ENCODE measurements at places on chromosomes 4 and X.

GRCh38 chrX:43557792-43558191 is 98.3 kb upstream of the MAOA start:
- peak; percentile 28 for DNase-seq

- DNase-seq = no peak
Measured at GRCh38 chr4:87360338-87360935, 30.6 kb downstream of the HSD17B11 start.

- no peak for DNase-seq
Measured at GRCh38 chr4:189385579-189385978, 555.1 kb upstream of the FRG1 start.

DNA sequence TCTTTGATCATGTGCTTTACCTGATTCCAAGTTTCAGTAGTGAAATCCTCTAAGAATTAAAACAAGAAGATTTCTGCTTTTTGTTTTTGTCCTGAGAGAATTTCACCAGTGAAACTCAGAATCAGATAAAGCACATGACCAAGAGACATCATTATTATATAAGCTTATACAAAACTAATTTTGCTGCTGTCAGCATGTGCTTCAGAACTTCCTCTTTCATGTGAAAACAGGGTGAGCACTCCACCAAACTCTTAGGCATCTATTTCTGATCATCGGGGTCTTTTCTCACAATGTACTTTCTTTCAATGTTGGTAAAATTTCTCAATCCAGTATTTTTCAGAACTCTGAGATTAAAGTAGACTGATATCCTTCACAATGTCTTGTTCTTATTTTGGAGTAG is 152.1 kb downstream of the SLC39A8 start:
- DNase-seq = no peak
